Endothelial cell of umbilical vein (primary cell): ENCODE measurements at places on chromosomes 3 and 15.

DNA sequence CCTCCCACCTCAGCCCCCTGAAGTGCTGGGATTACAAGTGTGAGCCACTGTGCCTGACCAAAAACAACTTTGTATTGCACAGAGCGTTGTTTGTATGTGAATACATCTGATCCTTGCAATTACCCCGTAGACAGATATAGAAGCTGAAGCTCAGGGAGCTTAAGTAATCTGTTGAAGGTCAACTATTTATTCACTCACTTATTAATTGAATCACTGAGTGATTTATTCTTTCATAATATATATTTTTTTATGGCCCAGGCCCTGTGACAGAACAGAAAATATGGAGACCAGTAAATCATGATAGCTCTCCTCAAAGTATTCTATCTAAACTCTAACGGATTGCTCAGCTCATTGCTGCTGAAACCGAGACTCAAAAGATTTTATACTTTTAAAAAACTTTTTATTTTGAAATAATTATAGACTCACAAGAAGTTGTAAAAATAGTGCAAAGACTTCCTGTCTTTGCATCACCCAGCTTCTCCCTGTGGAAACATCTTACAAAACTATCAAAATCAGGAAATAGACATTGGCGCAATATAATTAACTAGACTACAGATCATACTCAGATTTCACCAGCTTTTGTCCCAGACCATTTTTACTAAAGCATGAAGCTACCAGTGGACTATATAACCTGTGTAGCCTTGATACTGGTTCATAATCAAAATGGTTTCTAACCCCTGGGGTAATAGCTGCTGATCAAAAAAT, 466.1 kb downstream of the PDCD6IP start:
- H3K27me3 ChIP-seq: no peaks in the 10 kb centered on the region
- no peaks in the 10 kb centered on the region for H3K4me1 ChIP-seq
- no peak for DNase-seq
- H3K27ac ChIP-seq: no peak overlapping the region
- no peak overlapping the region for H3K4me3 ChIP-seq
- no peaks in the 10 kb centered on the region for H3K36me3 ChIP-seq

DNA sequence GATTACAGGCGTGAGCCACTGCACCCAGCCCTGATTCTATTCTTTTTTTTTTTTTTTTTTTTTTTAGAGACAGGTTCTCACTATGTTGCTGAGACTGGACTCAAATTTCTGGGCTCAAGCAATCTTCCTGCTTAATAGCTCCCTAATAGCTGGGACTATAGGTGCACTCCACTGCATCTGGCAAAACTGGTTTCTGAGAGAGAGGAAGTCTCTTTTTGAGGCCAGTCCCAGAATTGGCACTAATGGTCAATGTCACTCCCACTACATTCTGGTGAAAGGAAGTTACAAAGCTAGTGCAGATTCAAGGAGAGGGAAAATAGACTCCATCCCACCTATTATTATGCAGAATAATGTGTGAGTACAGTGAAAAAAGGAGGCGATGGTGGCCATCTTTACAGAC, 5.8 kb upstream of the TGFBR2 start:
- no peak overlapping the region for H3K27ac ChIP-seq
- H3K27me3 ChIP-seq: no peaks in the 10 kb centered on the region
- no peak for DNase-seq
- peaks cover 28% of the 10 kb centered on the region for H3K4me1 ChIP-seq
- no peaks in the 10 kb centered on the region for H3K36me3 ChIP-seq

DNA sequence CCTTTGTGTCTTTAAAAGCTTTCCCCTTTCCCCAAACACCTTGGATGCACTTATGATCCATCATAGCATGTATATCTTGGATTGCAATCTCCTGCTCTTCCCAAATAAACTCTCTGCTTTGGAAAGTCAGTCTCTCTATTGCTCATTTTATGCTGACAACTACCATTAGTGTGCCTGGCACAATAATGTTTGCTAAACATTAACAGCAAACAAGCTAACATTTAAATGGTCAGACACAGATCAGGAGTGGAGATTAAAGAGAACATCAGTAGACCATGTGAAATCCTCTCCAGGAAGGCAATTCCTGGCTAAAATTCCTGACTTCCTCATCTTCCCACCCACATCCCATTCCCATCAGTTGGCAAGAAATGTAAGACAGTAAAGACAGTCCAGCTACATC, 44.3 kb upstream of the EIF1B start:
- DNase-seq: no peak
- H3K36me3 ChIP-seq: no peaks in the 10 kb centered on the region

DNA sequence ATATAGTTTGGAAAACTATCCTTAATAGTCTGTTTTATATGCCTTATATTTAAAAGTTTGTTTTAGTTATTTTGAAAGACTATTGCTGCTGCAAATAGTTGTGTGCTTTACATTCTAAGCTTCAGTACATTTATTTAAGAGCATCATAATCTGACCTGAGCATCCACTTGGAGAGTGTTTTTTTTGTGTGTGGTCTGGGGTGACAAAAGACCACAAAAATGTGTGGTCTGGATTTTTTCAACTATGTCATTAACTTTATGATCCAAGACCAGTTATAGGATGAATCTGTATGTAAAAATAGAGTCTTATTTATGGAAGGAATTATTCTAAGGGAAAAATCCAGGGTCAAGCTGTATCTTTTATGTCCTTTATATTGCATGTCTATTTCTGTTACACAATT, 77.4 kb downstream of the SLTM start:
- H3K4me1 ChIP-seq: no peaks in the 10 kb centered on the region
- no peaks in the 10 kb centered on the region for H3K27me3 ChIP-seq
- no peak overlapping the region for H3K27ac ChIP-seq
- no peak for DNase-seq
- no peaks in the 10 kb centered on the region for H3K36me3 ChIP-seq

- H3K4me3 ChIP-seq: no peak overlapping the region
- no peaks in the 10 kb centered on the region for H3K27me3 ChIP-seq
- H3K4me1 ChIP-seq: peaks cover 17% of the 10 kb centered on the region
- no peaks in the 10 kb centered on the region for H3K36me3 ChIP-seq
- DNase-seq: no peak
Observed at GRCh38 chr15:99474909-99475753, 90.7 kb upstream of the MEF2A start.

- no peak overlapping the region for H3K27ac ChIP-seq
- DNase-seq: no peak
- H3K27me3 ChIP-seq: no peaks in the 10 kb centered on the region
- no peaks in the 10 kb centered on the region for H3K4me1 ChIP-seq
- H3K36me3 ChIP-seq: no peaks in the 10 kb centered on the region
Observed at GRCh38 chr3:60636846-60637245, 614.4 kb downstream of the FHIT start.

- H3K36me3 ChIP-seq: no peaks in the 10 kb centered on the region
- no peak overlapping the region for H3K27ac ChIP-seq
- H3K27me3 ChIP-seq: no peaks in the 10 kb centered on the region
- DNase-seq: no peak
- no peak overlapping the region for H3K4me3 ChIP-seq
Observed at GRCh38 chr3:75938921-75939320, 153.6 kb upstream of the ZNF717 start.

- no peaks in the 10 kb centered on the region for H3K36me3 ChIP-seq
- no peak for DNase-seq
- no peak overlapping the region for H3K4me3 ChIP-seq
- no peak overlapping the region for H3K27ac ChIP-seq
- no peaks in the 10 kb centered on the region for H3K27me3 ChIP-seq
Observed at GRCh38 chr3:170738766-170739165, 131.2 kb downstream of the RPL22L1 start.

DNA sequence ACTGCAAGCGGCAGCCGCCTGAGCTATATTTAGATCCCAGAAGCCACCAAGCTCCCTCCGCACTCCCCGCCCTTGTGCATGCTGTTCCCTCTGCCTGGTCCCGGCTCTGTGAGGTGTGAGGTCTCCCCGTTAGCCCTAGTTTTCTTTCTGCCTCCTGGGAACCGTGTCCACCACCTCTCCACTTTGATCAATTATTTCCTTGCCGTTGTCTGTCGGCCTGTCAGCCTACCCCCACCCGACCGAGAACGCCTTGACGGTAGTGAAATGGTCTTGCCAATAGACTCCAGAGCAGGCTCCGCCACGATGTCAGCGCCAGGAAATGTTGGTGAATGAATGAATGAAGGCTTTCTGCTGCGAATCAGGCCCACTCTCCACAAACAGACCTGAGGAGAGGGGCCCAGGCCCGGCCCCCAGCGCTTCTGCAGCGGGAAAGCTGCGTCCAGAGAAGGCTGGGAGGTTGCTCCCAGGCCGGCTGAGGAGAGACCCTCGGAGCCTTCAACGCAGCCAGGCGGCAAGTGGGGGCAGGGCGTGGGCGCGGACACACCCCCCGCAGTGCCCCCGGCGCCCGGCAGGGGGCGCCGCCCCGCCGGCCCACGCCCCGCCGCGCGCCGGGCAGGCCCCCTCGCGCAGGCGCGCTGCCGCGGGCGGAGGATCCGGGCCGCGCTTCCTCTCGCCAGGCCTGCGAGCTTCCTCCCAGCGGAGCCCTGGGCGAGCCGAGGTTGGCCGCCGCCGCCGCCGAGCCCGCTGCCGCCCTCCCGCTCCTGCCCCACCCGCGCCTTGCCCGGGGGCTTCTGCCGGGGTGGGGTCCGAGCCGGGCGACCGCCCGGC, at the start of gene CSK:
CSK (plus strand) TSS at position 650 of the 828 bp plus-strand sequence. CDS start 16,218 bp downstream, outside the sequence.
- peak; percentile 53 for DNase-seq
- peak within 1 kb of the TSS; percentile 62 for H3K27ac ChIP-seq
- peaks cover 3% of the 10 kb centered on the region for H3K36me3 ChIP-seq
- H3K4me1 ChIP-seq: peaks cover 37% of the 10 kb centered on the region
- H3K27me3 ChIP-seq: no peaks in the 10 kb centered on the region

GRCh38 chr3:11954312-11954934, 49.8 kb upstream of the SYN2 start:
- H3K4me1 ChIP-seq: no peaks in the 10 kb centered on the region
- no peak overlapping the region for H3K4me3 ChIP-seq
- no peak for DNase-seq

- H3K4me1 ChIP-seq: no peaks in the 10 kb centered on the region
- peaks cover 11% of the 10 kb centered on the region for H3K27me3 ChIP-seq
- DNase-seq: no peak
- no peak overlapping the region for H3K4me3 ChIP-seq
- no peak overlapping the region for H3K27ac ChIP-seq
Observed at GRCh38 chr3:119613201-119613600, 15.5 kb downstream of the PLA1A start.

GRCh38 chr3:111112913-111113312, 41.3 kb downstream of the NECTIN3 start:
- no peak overlapping the region for H3K4me3 ChIP-seq
- no peak for DNase-seq
- no peaks in the 10 kb centered on the region for H3K36me3 ChIP-seq
- no peak overlapping the region for H3K27ac ChIP-seq
- H3K4me1 ChIP-seq: no peaks in the 10 kb centered on the region

DNA sequence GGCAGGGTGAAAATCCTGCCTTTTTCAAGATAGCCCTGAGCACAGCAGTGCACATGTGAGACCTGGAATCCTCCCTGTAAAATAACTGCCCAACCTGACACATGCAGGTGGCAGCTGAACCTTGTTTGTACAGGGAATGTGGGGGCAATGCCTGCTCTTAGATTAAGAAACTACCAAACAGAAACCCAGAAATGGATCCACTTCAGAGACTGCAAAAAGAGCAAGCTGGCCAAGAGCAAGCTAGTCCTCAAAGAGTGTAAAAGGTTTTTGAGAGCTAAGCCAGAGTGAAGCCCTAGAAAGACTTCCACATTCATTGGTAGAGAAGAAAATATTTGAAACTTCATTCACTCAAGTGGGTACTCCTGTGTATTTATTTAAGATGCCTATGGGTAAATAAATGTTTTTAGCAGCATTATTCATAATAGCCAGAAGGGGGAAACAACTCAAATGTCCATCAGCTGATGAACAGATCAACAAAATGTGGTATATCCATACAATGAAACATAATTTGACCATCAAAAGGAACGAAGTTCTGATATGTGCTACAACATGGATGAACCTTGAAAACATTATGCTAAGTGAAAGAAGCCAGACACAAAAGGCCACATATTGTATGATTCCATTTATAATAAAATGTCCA, 96.0 kb upstream of the TSC22D2 start:
- no peak for DNase-seq
- H3K4me3 ChIP-seq: no peak overlapping the region
- peaks cover 4% of the 10 kb centered on the region for H3K4me1 ChIP-seq
- H3K27ac ChIP-seq: no peak overlapping the region

- peaks cover 7% of the 10 kb centered on the region for H3K27me3 ChIP-seq
- no peak overlapping the region for H3K27ac ChIP-seq
Observed at GRCh38 chr3:57048052-57048671, 12.3 kb upstream of the SPATA12 start.

- no peak overlapping the region for H3K4me3 ChIP-seq
- DNase-seq: no peak
- no peaks in the 10 kb centered on the region for H3K27me3 ChIP-seq
- peak overlapping the region; percentile 31 for H3K27ac ChIP-seq
- no peaks in the 10 kb centered on the region for H3K36me3 ChIP-seq
- peaks cover 42% of the 10 kb centered on the region for H3K4me1 ChIP-seq
Observed at GRCh38 chr3:64916192-64916798, 228.5 kb upstream of the ADAMTS9 start.

DNA sequence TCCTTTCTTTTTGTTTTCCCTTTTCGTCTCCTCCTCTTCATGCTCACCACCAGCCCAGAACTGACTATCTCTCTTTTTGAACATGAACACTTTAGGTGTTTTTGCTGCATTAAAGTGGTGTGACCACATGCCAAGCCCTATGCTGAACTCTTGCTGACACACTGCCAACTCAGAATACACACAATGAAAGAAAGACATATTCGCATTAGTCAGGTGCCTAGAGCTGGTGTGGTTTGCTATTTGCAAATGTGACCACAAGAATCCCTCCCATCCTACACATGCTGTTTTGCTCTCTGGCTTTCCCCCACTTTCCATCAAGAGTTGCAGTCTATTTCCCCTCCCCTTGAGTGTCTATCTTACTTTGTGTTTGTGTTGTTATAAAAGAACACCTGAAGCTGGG, 967.8 kb upstream of the CFAP20DC start:
- H3K4me1 ChIP-seq: no peaks in the 10 kb centered on the region
- no peak overlapping the region for H3K27ac ChIP-seq
- H3K4me3 ChIP-seq: no peak overlapping the region
- H3K27me3 ChIP-seq: no peaks in the 10 kb centered on the region
- no peaks in the 10 kb centered on the region for H3K36me3 ChIP-seq

DNA sequence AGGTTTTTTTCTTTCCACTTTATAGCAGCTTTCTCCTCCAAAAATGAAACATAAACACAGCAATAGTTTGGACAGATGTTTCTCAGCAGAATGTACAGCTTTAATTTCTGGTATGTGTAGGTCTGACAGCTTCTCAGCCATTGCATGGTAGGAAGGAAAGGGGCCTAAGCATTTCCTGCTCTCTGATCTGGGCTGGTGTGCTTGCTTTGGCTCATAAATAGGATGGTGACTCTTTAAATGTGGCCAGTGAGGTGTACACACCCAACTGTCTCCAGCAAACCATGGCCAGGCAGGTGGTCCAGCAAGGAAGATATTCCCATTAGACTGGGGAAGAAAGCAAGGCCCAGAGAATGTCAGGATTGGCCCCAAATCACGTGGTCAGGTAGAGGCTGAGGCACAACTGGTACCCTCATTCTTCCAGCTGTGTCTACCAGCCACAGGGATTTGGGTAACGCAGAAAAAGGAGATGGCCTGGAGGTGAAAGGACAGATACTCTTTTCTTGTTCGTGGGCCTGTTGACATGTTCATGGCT, 52.1 kb downstream of the ITGA11 start:
- peak overlapping the region; percentile 14 for H3K27ac ChIP-seq
- H3K36me3 ChIP-seq: no peaks in the 10 kb centered on the region
- H3K27me3 ChIP-seq: no peaks in the 10 kb centered on the region
- peak; percentile 78 for DNase-seq
- H3K4me1 ChIP-seq: peaks cover 31% of the 10 kb centered on the region

- no peak overlapping the region for H3K27ac ChIP-seq
- DNase-seq: no peak
- no peaks in the 10 kb centered on the region for H3K4me1 ChIP-seq
- H3K36me3 ChIP-seq: no peaks in the 10 kb centered on the region
- H3K4me3 ChIP-seq: no peak overlapping the region
Observed at GRCh38 chr3:115615001-115615814, 8.1 kb upstream of the GAP43 start.
